ENCODE measurements at places on chromosomes 1 and 21.
A peak's percentile ranks its signal among the peaks of the same experiment; 100 is the strongest.

DNA sequence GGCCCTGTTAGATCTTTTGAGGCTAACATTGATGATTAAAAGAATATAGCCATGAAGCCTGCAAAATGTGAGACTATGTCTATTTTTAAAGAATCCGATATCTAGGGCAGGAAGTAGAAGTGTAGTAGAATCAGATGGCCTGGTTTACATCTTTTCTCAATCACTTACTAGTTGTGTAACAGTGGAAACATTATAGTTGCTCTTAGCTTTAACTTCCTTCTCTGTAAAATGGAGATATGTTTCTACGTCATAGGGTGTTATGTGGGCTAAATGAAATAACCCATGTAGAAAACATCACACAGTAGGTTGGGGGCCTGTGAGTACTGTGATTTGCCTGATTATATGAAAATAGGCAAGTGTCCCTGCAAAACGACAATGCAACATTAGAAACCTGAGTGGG is 4.4 kb upstream of the IGFN1 start:
- DNase-seq, result no peak

DNA sequence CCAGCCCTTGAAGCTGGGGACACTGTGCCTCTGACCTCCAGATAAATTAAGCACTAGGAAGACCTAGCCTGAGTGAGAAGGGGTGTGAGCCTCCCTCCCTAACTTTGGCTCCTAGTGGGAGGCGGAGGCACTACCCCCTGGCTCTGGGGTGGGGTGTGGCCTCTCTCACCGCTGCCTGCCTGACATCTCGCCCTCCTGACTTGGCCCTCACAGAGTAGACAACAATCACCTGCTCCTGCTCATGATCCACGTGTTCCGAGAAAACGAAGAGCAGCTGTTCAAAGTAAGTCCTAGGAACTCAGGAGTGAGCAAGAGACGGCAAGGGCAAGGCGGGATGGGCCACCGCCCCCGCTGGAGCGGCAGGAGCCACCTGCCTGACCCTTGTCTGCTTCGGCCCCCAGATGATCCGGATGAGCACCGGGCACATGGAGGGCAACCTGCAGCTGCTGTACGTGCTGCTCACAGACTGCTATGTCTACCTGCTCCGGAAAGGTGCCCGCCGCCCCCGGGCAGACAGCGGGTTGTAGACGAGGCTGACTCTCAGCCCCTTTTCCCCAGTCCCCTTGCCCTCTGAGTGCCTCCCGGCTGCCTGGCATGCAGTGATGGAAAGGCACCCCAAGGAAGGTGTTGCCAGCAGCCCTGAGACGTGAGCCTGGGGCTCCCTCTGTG is 8.1 kb upstream of the SLC25A34 start:
- DNase-seq, result no peak

DNA sequence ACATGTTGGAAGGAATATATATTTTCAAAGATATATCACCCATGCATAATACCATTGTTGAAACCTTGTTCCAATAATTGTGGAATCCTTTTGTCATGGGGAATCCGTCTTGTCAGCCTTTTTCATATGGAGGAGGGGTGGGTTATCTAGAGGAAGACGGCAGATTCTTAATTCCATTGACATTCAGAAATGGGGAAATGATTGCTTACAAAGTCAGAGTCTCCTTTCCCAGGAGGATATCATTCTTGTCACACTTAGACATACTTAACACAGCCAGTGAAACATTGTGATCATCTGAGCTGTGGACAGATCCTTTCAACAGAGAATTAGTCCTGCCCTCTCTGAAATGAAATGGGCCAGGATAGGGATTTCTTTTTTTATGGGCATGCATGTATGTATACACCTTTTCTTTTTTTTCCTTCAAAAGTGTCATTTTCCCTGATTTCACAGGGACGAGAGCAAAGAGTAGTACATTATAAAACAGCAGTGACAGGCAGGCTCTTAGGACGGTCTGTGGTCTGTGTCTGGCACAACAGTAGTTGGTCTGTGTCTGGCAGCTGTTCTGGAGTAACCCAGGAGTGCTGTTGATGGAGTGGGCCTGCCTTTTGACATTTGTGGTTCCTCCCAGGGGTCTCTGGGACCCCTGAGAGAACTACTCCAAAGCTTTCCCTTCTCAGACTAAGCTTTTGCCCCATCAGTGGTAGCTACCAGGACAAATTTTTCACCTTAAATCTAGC is 50.1 kb downstream of the VPS13D start:
- no peak for DNase-seq

DNA sequence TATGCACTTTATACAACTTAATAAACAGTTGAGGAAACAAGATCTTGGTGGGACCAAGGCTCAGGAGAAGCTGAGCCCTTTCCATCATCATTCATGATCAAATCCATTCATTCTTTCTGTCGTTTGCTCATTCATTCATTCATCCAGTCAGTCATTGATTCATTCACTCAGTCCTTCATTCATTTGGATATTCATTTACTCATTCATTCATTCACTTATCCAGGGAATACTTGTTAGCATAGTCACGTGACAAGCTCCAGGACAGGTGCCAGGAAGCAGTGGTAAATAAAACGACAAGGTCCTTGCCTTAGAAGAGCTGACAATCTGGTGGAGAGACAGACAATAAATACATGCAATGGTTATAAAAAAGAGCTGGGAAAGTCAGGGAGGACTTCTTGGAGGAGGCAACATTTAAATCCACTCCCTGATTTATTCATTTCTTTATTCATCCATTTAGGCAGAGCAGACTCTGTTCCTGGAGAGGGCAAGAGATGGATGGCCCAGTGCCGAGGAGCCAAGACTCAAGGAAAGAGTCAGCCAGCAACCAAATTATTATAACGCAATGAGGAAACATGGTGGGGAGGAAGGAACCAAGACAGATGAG is 74.1 kb upstream of the CASZ1 start:
- DNase-seq, result no peak

- DNase-seq, result no peak
Observed at GRCh38 chr1:199322278-199322677, 683.4 kb downstream of the PTPRC start.

DNA sequence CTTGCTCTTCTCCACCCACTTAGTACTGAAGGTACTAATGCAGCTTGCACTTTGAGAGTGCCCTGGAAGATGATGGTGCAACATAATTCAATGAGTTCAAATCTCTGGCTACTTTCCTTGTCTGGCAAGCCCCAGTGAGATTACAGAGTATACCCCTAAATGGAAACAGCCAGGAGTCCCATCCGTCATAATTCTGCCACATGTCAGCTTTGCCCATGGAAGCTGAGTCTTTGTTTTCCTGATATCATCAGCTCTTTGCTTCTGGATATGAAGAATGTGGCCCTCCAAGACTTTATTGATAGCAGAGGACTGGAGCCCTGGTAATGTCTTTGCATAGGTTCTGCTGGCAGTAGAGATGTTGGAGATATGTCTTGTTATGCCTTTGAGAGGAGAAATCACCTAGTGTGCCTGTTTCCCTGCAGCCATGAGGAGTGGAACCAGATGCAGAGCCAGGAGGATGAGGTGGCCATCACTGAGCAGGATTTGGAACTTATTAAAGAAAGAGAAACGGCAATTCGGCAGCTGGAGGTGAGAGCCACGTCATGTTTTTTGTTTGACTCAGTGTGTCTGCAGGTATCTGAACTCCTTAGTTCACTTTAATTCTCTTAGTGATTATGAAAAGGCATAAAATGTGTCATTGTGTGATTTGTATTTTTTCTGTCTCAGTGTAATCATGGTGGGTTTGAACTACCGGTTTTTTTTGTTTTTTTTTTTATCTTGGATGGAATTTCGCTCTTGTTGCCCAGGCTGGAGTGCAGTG is 18.7 kb upstream of the PPP1R8 start:
- DNase-seq, result no peak

GRCh38 chr21:38250991-38251418 is 5.8 kb upstream of the KCNJ15 start:
- no peak for DNase-seq

DNA sequence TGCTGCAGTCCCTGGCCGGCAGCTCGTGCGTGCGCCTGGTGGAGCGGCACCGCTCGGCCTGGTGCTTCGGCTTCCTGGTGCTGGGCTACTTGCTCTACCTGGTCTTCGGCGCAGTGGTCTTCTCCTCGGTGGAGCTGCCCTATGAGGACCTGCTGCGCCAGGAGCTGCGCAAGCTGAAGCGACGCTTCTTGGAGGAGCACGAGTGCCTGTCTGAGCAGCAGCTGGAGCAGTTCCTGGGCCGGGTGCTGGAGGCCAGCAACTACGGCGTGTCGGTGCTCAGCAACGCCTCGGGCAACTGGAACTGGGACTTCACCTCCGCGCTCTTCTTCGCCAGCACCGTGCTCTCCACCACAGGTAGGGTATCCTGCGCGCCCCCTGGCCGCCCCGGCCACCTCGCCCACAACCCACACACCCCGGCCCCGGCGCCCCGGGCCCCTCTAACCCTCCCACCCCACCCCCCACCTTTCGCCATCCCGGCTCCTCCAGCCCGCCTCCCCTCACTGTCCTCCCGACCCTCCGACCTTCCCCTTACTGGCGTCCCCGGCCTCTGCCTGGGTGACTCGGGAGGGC is 352 bp downstream of the KCNK1 start:
- DNase-seq, result peak; percentile 1

DNA sequence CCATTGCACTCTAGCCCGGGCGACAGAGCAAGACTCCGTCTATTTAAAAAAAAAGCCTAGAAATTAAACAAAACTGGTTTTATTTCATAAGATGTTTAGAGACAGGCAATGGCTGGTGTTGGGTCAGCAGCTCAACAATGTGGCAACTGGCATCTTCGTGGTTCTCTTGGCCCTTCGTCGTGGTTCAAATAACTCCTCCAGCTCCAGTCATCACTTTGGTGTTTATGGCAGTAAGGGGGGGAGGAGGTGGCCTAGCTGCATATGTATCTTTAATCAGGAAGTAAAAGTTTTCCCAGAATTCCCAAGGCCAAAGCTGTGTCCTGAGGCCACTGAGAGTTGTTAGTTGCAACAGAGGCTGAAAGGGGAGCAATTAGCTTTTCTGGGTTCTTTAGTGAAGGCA is 13.0 kb upstream of the LTN1 start:
- DNase-seq, result no peak

- no peak for DNase-seq
Observed at GRCh38 chr1:6538956-6539355, 15.4 kb downstream of the NOL9 start.

DNA sequence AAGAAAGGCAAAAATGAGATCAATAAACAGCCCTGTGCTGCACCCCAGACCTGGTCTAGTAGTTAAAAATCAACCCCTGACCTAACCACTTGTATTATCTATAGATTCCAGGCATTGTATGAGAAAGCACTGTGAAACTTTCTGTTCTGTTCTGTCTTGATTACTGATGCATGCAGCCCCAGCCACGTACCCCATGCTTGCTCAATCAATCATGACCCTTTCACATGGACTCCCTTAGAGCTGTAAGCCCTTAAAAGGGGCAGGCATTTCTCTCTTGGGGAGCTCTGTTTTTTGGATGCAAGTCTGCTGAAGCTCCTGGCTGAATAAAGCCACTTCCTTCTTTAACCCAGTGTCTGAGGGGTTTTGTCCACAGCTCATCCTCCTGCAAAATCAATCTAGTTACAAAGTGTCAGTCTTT is 24.2 kb upstream of the CD34 start:
- DNase-seq, result no peak

DNA sequence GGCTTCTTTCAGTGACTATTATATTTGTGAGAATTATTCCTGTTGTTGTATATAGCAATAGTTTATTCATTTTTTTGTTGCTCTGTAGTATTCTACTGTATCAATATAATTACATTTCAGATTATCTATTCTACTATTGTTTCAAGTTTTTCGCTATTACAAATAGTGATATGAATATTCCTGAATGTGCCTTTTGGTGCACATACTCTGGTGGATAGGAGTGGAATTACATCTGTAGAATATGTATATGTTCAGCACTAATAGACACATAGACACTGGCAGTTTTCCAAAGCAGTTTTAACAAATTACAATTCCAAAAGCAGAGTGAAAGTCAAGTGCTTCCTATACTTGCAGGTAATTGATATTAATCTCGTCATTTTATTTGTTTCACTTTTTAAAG is 696.2 kb upstream of the PRMT6 start:
- no peak for DNase-seq

DNA sequence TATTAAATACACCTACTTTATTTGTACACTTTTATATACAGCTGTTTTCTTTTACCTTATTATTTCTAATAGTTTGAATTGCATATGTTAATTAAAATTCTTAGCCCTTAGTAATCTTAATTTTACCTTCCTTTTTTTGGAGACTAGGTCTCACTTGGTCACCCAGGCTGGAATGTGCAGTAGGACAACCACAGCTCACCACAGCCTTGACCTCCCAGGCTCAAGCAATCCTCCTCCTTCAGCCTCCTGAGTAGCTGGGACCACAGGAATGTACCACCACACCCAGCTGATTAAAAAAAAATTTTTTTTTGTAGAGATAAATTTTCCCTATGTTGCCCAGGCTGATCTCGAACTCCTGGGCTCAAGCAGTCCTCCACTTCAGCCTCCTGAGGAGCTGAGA is 15.0 kb upstream of the SDC3 start:
- no peak for DNase-seq

DNA sequence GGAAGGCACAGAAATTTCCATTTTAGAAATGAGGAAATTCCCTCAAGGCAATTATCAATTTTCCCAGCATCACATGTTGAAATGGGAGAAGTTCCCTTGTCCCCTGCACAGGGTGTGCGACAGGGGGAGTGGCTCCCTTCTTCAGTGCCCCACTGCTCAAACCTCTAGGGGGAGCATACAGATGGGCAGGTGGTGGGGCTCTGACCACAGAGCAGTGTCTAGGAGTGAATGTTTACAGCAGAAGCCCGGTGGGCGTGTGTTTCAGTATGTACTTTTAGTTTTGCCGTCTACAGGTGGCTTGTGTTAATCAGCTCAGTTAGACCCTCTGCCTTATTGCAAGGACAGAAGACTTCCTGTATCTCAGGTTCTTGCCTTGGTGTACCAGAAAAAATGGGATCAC is 493.7 kb upstream of the PLXNA2 start:
- no peak for DNase-seq

Data from DMS153 (cell line).